Mesothelial cell of epicardium (in vitro differentiated cells): ENCODE measurements at places on chromosomes 5 and 9.

DNA sequence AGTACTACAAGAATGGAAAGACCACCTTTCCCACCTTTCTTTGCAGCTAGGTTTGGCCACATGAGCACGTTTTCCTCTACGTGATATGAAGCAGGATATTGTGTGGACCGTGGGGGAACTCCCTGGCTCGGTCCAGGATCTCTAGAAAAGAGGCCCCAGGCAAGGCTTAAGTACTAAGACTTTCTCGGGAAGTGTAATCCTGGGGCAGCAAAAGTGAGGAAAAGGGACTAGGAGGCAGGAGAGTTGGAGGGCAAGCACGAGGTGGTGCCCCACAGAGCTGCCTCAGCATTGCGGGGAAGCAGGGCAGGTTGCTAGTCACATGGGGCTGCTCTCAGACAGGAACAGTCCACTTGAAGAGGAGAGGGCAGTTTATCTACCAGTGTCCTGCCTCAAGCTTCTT is 235.1 kb downstream of the GADD45G start:
- DNase-seq: no peak

DNA sequence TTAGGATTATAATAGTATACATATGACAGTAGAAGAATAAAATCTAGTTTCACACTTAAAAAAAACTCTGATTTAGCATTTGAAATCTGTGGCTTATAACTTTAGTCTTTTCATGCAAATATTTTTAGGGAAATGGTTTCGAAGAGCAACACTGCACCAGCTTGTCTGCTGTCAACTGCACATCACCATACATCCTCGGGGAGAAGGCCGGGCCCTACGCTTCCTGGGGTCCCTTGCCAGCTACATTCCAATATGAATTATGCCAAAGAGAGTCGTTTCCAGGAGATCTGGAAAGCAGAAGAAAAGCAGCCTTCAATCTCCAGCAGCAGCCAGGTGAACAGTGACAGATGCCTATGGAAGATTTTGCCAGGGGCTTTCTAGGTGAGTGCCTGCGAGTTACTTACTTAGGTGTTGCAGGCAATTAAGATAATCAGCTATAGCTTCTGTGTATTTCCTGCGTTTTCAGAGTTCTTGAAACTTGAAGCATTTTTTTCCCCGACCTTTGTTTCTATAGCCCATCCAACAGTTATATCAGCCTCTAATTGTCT is 166.8 kb downstream of the TRPM3 start:
- no peak for DNase-seq

GRCh38 chr9:35510754-35511428 is 21.0 kb downstream of the RUSC2 start:
- no peak for DNase-seq

DNA sequence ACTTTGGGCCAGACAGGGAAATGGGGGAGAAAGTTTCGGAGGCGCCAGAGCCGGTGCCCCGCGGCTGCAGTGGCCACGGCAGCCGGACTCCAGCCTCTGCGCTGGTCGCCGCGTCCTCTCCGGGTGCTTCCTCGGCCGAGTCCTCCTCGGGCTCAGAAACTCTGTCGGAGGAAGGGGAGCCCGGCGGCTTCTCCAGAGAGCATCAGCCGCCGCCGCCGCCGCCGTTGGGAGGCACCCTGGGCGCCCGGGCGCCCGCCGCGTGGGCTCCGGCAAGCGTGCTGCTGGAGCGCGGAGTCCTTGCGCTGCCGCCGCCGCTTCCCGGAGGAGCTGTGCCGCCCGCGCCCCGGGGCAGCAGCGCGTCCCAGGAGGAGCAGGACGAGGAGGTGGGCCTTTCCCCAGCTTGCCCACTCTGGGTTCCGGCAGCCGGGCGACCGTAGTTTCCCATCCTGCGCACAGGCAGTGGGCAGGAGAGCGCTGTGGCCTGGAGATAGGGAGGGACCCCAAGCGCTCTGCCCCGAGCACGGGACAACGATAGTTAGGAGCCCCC is 516 bp downstream of the MAST4 start:
- peak; percentile 22 for DNase-seq

- DNase-seq: no peak
Observed at GRCh38 chr9:117084221-117084620, 330.6 kb downstream of the ASTN2 start.

- no peak for DNase-seq
Observed at GRCh38 chr5:173429489-173430150, 101.4 kb upstream of the STC2 start.

DNA sequence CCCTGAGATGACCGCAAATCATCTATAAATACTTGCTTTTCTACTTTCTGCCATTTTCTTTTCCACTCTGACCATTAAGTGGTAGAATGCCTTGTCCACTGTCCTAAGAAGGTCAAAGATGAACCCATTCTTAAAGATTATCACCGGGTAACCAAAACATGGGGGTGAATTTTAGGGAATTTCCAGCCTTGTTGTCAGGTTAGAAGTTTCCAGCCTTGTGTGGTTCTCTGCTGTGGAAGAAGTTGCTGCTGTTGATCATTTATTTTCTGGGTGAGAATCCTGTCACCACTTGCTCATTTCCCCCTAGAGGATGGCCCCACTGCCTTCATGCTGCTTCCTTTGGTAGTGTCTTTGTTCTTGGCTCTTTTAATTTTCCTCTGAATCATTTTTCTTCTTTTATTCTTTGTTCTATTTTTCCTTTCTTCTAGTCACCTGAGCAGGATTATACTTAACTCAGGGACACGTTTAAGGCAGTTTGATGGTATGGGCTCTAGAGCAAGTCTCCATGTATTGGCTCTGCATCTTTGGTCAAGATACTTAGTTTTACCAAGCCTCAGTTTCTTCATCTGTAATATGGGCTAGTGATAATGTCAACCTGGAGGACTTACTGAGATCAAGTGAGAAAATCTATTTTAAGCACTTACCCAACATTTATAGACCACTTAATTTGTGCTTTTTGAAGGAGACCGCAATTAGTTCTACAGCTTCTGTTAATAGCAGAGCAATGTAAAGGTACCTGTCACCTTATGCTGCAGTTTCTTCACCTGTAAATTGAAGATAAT is 266.2 kb downstream of the ARHGAP26 start:
- DNase-seq: no peak

GRCh38 chr5:156778752-156779151 is 71.3 kb upstream of the PPP1R2B start:
- DNase-seq: no peak

DNA sequence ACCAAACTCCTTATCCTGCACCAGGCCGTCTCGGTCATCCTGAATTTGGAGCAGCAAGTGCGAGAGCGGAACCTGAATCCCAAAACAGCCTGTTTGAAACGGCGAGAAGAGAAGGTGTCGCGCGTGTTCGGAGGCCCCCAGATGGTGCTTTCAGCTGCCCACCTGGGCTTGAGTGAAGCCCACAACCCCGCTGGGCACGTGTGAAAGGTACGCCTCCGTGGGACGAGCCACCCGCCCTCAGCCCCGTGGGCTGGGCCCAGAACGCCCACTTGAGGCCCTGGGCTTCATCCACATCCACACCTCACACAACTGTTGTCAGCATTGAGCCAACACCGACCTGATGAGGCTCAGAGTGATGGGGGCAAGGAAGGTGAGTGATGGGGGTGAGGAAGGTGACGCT is 72.8 kb downstream of the INSL6 start:
- DNase-seq: no peak

- DNase-seq: no peak
Observed at GRCh38 chr9:126295082-126295477, 31.5 kb upstream of the MVB12B start.

DNA sequence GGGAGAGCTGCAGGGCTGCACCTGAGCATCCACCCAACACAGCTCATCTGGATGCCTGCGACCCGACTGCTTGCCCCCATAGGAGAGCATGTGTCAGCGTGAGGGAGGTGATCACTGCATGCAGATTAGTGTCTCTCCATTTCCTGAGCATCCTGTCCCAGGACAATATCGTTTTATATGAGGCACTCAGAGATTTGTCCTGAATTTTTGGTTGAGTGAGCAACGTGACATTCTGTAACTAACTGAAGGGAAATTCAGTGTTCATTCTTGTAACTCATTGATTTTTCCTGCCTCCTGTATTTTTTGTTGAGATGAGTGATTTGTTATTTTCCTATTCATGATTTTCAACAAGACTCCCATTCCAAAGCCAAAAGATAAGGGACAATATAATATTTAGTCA is 20.7 kb upstream of the ANKRD34B start:
- no peak for DNase-seq

DNA sequence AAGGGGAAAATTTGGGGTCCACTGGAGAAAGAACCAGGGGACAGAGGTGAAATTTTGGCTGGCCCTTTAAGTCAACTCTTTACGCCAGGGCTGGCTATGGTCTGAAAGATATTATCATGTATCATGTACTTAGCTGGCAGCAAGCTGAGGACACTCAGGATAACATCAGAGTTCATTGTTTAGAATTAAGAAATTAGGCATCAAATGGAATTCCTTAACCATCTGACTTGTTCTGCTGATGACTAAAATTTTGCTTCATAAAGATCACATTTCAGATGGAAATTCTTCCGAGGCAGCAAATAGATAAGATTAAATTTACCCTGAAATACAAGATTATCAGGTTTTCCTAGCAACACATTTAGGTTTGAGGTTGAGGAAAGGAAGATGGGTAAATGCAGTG is 269.4 kb upstream of the KLF9 start:
- DNase-seq: no peak

- no peak for DNase-seq
Observed at GRCh38 chr9:93205896-93206575, 22.1 kb downstream of the WNK2 start.

GRCh38 chr5:53052499-53052898 is 57.1 kb downstream of the MOCS2 start:
- DNase-seq: no peak

DNA sequence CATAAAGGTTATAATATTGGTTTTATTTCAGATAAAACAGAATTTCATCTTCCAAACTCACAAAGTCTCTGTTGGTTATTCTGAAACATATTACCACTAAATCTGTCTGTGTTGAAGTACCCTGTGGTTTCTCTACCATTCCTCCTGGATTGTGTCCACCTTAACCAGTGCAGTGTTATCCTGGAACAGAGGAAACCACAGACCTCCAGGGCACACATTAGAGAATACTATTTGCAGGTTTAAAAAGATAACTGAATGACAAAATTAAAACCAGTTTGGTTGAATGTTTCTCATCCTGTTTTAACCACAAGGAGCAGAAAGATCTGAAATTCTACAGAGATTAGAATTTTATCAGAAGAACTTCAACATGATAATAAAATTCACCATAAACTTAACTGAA is 251.8 kb downstream of the CWC27 start:
- no peak for DNase-seq

DNA sequence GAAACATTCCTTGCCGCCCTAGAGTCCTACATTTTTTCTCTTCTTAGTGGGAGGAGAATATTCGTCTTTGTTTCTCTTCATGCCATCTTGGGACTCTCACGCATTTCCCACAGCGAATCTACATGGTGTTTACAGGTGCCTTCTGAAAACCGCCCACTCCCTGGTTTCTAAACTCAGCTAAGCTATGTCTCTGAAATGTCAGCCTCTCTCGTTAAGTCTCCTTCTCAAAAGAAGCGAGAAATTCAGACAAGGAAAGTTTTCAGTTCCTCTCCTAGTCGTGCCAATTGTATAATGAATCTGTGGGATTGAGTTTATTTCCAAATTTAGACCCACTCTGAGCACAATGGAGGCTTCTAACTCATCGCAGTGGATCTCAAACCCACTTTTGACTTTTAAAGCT is 186.8 kb upstream of the NFIB start:
- no peak for DNase-seq

- no peak for DNase-seq
Observed at GRCh38 chr9:130713286-130713960, 19.8 kb downstream of the EXOSC2 start.

DNA sequence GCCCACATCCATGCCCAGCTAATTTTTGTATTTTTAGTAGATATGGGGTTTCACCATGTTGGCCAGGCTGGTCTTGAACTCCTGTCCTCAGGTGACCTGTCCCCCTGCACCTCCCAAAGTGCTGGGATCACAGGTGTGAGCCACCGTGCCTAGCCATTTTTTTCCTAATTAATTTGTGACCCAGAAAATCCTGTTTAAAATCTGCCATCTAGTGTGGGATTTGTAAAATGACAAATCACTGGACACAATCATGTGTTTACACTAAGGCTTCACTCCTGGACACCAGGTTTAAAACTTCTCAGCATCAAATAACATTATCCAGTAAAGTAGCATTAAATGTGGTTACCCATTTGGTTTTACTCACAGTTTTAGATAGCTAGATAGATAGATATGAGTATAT is 18.6 kb upstream of the KDM4C start:
- DNase-seq: no peak

DNA sequence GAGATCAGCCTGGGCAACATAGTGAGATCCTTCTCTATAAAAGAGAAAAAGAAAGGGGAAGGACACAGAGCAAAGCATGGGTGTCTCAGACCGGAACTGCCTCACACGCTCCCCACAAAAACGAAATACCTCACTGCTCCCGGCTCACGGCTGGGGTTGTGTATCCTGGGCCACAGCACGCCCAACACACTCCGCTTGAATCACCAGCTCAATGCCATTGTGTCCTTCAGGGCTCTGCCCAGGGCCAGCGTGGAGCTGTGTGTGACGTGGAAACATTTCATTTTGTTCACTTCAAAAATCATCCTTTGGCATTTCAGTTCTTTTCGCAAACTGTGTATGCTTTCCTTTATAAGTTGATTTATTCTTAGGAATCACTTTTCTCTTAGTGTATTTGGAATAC is 279.5 kb downstream of the IRX1 start:
- DNase-seq: no peak

DNA sequence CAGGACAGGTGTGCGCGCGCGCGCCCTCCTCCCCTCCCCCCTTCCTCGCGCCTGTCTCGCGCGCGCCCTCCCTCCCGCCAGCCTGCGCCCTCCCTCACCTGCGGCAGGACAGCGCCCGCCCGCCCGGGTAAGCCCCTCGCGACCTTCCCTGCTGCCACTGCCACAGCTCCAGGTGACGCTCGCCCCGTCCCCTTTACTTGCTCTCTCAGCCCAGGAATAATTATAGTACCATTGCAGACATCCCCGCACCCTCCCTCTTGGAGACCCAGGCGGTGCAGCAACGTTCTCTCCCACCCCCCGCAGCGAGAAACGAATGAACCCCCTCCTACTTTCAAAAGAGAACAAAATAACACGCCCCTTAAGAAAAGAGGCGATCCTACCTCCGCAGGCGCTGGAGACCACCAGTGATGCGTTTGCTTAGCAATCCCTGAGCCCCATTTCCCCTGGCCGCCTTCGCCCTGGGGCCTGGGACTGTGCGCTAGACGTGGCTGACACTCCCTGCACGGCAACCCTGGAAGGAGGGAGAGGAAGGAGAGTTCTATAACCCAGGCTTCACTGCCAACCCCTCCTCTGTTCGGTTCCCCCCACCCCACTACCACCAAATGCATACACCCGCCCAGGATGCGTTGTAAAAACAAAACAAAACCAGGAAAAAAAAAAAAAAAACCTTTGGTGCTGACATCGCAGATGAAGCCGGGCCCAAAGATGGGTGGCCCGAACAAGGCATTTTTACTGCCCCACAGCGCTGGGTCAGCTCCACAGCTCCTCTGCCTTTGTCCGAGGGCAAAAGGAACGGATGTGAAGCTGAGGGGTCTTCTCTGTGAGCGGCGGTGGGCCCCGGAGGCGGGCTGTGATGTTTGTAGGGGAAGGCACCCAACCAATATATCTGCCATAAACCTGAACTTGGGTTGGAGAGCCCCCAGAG is 5.6 kb upstream of the PURA start:
- DNase-seq: no peak

GRCh38 chr5:139416651-139417050 is 12.8 kb upstream of the SPATA24 start:
- no peak for DNase-seq

- DNase-seq: no peak
Observed at GRCh38 chr5:15555176-15555575, 55.2 kb downstream of the FBXL7 start.
